Stimulated activated CD8-positive, alpha-beta memory T cell treated with anti-CD3 and anti-CD28 coated beads, Interleukin-15, amount 100 ng/mL, for 24 hours (primary cell): ENCODE measurements at places on chromosomes 11 and 22.

DNA sequence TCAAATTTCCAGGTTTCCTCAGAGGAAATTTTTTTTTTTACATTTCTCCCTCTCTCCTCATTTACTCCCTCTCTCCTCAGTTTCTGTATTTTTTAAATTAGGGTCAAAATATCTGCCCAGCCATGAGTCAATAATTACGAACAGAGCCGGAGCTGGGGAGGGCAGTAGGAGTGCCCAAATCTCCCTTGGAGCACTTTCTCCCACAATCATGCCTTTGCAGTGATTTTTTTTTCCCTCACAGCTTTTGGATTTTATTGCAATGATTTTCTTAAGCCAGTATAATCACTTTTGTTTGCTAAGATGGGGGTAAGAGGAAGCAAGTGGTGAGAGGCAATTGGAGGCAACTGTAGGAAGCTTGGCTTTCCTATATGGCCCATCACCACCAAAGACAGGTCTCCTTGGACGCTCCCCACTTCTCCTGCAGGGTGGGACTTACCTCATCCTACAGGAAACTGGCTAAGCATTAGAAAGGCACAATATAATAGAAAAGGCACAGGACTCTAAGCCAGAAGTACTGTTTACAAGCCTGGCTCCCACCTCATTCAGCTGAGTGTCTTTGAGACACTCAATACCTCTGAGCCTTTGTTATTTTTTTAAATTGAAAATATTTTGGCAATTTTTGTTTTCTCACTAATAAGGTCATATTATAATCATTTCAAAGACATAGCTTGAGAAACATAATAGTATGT is 192.6 kb upstream of the PITPNB start:
- no peak for DNase-seq

DNA sequence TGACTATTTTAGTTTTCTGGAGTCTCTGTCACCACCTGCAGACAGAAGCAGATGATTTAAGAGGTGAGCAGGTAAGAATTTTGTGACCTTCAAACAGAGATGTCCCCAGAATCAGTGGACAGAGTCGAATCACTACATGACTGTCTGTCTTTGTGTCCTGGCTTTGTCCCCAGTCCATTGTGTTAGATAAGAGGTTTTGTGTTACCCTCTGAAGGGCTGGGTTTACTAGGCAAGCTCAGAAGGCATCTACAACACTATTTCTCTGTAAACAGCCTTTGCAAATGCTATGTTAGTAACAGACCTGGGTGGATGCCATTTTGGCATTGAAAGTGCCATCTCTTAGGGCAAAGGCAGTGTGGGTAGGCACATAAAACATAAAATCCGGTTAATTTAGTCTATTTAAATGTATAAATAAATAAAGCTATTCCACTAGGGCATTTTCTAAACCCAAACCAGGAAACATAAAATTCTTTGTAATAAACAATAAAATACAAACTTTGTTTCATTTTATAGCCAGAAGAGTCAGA is 40.3 kb upstream of the CADM1 start:
- DNase-seq: no peak

- no peak for DNase-seq
Measured at GRCh38 chr11:2557381-2557780, 112.6 kb downstream of the KCNQ1 start.

- no peak for DNase-seq
Measured at GRCh38 chr11:78424334-78425270, 7.0 kb upstream of the GAB2 start.

- no peak for DNase-seq
Measured at GRCh38 chr11:27933992-27934829, 173.7 kb downstream of the KIF18A start.

DNA sequence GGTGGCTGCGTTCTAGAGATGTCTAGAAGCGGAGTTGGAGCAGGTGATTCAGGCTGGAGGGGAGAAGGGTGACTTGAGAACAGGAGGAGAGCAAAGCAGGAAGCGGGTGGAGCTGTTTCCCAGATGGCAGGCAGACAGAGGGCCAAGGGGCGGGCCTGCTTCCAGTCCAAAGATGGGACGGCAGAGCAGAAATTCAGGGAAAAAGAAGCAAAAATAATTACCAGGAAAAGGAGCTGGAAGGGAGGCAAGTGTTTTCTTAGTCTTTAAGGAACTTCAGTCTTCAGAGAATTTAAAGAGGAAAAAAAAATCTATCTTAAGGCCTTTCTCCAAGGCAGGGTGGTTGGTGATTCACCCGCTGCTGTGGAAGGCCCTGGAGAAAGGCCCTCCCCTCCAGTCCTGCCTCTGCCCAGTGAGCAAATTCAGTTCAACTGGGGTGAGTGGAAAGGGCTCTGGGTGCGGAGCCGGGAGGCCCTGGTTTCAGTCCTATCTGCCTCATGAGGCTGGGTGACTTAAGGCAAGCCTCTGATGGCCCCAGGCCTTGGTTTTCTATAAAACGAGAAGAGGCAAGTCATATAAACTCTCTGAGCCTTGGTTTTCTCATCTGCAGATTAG is 4.5 kb upstream of the CREB3L1 start:
- DNase-seq: no peak

DNA sequence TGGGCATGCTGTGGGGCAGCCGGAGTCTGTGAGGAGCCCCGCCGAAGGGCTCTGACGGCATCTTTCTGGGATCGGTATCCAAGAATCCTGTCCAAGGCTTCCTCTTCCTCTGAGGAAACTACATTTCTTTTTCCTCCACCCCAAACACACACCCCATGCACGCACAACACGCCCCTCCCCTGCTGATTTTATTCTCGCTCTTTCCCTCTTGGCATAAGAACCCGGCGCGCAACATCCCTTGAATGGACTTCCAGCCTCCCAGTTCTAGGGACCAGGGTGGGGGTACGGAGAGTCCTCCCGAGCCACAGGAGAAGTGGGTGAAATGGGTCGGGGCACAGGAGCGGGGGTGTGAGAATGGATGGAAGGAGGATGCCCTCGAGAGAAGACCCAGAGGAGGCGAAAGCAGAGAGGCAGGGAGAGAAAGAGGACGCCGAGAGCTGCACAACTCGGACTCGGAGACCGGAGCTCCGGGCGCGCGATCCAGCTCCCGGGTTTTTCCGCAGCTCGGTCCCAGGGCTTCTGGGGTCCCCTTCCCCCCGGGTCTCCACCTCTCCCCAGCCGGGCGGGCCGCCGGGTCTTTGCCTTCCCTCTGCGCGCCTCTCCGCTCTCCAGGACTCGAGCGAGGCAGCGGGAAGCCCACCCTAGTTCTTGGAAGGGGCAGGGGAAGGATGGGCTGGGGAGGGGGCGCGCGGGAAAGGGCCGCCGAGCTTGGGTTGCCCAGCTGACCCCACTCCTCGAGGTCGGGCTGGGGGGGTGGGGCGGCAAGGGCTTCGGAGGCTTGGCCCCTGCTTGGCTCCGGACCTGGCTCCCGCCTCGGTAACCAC is 1.5 kb upstream of the LARGE1 start:
- no peak for DNase-seq

DNA sequence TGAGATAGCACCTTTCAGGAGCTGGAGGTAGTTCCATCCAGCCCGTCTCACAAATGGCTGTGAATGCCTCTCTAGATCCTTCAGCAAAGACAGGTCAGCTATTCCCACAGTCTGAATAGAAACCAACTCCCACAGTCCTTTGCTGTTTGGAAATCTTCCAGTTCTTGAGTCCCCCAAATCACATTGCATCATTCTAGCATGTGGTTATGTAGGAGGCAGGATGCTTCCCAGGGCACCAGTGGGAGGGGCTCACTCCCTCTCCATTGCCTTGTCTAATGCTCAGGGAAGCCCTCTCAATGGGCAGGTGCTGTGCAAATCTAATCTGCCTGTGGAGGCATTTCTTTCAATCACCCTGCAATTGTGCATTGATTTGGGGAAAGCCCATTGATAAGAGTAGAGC is 14.6 kb downstream of the NAV2 start:
- DNase-seq: no peak

DNA sequence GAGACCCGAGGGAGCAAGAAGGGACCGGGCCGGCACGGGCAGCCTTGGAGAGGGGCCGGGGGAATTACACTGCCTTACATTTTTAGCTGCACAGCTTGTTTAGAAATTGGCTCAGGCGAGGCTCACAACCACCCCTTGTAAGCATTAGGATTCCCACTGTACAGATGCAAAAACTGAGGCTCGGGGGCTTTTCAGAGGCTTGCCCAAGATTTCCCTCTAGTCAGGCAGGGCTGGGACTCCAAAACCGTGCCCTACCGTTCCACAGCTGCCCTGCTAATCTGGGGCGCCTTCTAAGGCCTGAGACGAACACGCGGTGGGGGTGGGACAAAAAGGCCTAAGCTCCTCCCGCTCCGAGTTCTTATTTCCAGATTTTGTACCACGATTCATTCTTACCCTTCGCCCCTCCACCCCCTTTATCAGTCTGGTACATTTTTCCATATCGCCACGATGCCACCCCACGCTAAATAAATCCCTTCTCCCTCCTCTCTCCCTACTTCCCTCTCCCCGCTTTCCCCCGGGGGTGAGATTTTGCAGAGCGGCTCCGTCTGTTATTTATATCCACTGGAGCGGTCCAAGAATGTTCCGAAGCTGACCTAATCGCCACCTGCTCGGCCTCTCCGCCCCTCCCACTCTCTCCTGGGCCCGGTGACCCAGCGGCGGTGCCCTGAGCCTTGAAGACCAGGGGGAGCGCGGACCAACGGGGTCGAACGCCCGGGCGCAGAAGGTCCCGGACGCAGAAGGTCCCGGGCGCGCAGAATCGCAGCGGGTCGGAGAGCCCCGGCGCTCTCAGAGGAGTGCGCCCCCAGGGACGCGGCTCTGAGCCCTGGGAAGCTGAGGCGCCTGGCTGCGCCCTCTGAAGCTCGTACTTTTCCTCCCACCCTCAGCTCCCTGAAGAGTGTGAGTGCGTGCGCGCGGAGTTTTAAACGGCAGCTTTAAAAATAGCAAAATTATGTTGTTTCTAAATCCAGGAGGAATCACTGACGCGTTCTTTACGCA is 764 bp upstream of the PACSIN3 start:
- DNase-seq: no peak

DNA sequence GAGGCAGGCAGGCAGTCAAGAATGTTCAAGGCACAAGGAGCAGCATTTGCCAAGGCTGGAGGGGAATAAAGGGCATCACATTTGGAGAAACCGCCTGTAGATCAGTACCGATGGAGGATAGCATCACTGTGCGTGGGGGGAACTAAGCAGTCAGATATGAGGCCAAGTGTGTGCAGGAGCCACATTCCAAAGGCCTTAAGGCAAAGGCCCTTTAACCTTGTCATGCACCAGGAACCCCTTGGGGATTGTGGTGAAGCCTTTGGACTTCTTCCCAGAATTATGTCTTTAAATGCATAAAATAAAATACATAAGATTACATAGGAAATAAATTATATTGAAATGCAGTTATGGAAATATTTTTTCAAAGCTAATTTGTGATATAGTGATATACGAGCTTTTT is 532.1 kb downstream of the BUD13 start:
- DNase-seq: no peak

DNA sequence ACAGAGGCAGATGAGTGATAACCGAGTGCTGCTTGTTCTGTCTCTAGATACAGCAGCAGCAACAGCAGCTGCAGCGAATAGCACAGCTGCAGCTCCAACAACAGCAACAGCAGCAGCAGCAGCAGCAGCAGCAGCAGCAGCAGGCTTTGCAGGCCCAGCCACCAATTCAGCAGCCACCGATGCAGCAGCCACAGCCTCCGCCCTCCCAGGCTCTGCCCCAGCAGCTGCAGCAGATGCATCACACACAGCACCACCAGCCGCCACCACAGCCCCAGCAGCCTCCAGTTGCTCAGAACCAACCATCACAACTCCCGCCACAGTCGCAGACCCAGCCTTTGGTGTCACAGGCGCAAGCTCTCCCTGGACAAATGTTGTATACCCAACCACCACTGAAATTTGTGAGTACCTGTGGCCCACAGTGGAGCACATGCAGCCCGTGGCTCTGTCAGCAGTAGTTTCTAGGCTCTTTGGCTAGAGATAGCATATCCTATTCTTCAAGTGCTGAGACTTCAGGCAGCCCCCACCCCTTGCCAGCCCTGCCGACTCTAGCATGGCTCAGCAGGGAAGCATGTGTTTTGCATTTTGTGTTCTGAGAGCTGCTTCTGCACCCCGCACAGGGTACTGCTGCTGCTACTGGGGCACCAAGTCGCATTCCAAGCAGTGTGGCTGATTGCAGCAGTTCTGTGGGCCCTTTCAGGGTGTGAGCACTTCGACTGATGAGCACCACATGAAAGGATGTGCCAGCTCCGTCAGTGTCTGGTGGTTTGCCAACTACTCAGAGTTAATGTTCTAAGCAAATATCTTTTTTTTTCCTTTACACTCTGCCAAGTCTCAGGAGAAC is 59.2 kb downstream of the MED15 start:
- DNase-seq: no peak

DNA sequence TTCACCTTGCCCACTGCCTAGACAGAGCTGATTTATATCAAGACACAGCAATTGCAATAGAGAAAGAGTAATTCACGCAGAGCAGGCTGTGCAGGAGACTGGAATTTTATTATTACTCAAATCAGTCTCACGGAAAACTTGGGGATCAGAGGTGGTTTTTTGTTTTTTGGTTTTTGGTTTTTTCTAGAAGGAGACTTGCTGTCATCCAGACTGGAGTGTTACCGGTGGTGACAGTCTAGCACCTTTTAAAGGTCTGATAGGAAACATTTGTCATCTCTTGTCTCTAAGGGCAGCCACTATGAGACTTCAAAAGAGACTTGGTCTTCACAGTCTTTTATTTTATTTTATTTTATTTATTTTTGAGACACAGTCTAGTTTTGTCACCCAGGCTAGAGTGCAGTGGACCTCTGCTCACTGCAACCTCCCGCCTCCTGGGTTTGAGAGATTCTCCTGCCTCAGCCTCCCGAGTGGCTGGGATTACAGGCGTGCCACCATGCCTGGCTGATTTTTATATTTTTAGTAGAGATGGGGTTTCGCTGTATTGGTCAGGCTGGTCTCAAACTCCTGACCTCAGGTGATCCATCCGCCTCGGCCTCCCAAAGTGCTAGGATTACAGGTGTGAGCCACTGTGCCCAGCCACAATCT is 19.1 kb downstream of the APOBEC3H start:
- DNase-seq: no peak

DNA sequence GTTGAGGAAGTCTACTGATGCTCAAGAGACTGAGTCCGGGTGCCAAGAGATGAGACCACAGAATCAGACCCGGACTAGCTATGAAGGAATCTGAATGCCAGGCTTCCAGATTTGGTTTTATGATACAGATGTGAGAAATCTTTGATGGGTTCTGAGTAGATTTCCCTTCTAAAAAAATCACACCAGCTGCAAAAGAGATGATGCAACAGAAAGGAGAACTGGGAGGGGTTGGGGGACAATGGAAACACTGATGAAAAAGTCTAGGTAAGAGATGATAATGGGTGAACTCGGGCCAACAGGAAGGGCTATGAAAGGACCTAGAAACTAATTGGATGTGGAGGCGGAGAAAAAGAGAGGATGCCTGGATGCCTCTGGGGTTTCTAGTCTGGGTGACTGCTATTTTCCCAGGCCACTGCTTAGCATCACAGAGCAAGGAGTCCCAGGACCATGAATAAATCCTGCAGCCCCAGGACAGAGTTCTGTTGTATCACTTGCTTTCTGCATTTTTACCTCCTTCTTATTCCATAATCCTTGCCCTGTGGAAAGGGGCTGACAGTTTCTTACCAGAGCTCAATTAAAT is 115.4 kb upstream of the SEZ6L start:
- DNase-seq: no peak

- DNase-seq: no peak
Measured at GRCh38 chr22:44972363-44973083, 37.3 kb downstream of the PHF21B start.
